ENCODE measurements at places on chromosomes 11 and 22. TPM values are rescaled to one million over a fixed set of nuclear protein-coding genes. Genes with fewer than 3 reads are reported as not detected.

TNNT3 gene
- polyA plus RNA-seq, result 11.9 TPM

VWCE gene
- polyA plus RNA-seq, result 5.1 TPM

TRPM5 gene
- polyA plus RNA-seq, result 0.87 TPM

OR52I1 gene
- polyA plus RNA-seq, result 0.03 TPM

PGA5 gene
- polyA plus RNA-seq, result 0.40 TPM

TREH gene
- polyA plus RNA-seq, result 74.4 TPM

BTBD18 gene
- 0.09 TPM for polyA plus RNA-seq

RPL3 gene
- polyA plus RNA-seq, result 3,924 TPM

- DNase-seq, result no peak
Measured at GRCh38 chr22:30234786-30235470, 11.6 kb downstream of the LIF start.

DNA sequence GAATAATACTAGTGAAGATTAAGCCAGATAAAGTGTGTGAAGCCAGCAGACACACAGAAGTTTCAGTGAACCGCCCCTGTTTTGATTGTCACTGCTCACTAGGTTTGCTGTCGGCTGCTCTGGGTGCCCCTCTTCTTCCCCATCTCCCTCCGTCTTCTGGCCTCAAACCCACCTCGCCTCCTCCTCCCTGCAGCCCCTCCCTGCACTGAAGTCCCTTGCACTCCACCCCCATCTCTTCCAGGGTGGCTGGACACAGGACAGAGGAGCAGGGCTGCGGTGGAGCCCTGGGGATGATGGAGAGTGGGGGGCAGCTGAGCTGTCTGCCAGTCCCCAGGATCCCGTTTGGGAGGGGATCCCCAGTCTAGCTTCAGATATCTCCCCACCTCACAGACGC, 53.5 kb downstream of the CYTH4 start:
- DNase-seq, result no peak

- no peak for DNase-seq
Measured at GRCh38 chr11:8256271-8257002, 7.2 kb downstream of the LMO1 start.

GRCh38 chr11:121063728-121064127, 37.3 kb upstream of the TECTA start:
- DNase-seq, result no peak

- no peak for DNase-seq
Measured at GRCh38 chr11:92801685-92802084, 167.8 kb upstream of the MTNR1B start.

DNA sequence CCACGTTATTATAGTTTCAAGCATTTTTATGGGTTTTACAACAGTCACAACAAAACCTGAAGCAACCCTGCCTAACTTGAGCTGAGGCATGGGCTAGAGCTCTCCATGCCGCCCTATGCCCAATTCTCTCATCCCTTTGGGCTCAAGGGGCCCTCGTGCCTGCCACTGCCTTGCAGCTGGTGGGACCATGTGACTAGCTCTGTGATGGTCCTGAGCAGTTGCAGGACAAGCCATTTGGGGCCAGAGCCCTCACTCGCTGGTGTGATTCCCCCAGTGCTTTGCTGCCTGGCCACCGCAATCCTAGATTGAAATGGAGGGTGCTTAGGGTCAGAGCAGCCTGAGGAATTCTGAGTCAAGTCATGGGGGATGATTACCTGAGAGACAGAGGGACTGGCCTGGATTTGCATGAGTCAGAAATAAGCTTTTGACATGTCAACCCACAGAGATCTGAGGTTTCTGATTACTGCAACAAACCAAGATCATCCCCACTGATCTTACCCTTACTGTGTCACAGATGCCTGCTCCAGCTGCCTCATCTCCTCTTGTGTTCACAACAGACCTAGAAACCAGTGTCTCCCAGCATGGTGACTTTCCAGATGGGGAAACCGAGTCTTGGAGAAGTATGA, 323.7 kb downstream of the BRD1 start:
- DNase-seq, result no peak

DNA sequence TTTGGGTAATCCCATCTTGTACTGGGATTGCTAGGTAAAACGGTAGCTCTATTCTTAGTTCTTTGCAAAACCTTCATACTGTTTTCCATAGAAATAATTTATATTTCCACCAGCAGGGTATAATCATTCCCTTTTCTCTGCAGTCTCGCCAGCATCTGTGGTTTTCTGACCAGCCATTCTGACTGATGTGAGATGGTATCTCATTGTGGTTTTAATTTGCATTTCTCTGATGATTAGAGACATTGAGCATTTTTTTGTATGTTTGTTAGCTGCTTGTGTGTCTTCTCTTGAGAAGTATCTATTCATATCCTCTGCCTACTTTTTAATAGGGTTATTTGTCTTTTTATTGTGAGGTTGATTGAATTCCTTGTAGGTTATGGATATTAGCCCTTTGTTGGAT, 220.9 kb downstream of the PGR start:
- DNase-seq, result no peak

Measured in large intestine (tissue), 12 donors.